ENCODE measurements at places on chromosomes 13 and 19. TPM values are rescaled to one million over a fixed set of nuclear protein-coding genes. Genes with fewer than 3 reads are reported as not detected.

The PALM3 gene
- total RNA-seq: 0.38 TPM

The LONP1 gene
- 71.2 TPM for total RNA-seq

The MEGF8 gene
- total RNA-seq: 19.6 TPM

The ZNF599 gene
- total RNA-seq: 12.2 TPM

The GPX4 gene
- 363 TPM for total RNA-seq

The TEAD2 gene
- total RNA-seq: 39.4 TPM

The ZNF132 gene
- total RNA-seq: 5.7 TPM

GRCh38 chr13:101942535-101943157 lies 459.2 kb downstream of the FGF14 start:
- no peak for DNase-seq

DNA sequence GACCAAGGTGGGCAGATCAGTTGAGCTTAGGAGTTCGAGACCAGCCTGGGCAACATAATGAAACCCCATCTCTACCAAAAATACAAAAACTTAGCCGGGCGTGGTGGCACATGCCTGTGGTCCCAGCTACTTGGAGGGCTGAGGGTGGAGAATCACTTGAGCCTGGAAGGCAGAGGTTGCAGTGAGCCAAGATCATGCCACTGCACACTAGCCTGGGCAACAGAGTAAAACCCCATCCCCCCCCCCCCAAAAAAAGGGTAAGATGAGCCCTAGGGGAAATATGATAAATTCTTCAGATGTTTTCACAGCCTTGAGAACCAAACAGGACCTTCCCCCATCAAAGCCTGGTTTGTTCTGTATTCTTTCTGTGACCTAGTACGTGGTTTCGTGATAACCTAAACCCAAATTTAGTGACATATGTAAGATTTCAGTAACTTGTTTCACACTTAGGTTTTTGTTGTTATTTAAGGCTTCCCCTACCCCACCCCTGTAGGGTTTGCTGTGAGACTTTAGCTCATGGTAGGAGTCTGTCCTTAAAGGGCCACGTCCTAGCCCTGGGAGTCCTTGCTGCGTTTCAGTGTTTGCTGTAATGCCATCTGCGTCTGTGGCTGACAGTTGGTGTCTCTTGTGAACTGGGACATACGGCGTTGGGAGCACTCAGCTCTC lies 49.6 kb downstream of the MYO9B start:
- DNase-seq: no peak

GRCh38 chr13:26050568-26051230 lies 1.1 kb downstream of the SHISA2 start:
- DNase-seq: peak; percentile 66

DNA sequence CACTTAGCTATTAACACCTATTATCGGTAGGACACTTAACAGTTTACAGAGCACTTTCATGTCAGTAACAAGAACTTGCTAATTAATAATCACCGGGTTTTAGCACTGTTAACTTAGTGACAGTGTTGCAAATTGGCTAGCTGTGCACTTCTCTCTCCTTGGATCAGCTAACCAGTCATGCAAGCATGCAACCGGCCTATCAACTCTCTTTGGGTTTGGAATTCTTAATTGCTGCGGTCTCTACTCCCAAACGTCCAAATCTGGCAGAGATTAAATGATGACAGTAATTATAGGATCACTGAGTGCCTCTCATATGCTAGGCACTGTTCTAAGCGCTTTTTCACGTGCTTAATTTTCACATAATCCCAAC lies 1.2 kb downstream of the EPS15L1 start:
- DNase-seq: no peak

DNA sequence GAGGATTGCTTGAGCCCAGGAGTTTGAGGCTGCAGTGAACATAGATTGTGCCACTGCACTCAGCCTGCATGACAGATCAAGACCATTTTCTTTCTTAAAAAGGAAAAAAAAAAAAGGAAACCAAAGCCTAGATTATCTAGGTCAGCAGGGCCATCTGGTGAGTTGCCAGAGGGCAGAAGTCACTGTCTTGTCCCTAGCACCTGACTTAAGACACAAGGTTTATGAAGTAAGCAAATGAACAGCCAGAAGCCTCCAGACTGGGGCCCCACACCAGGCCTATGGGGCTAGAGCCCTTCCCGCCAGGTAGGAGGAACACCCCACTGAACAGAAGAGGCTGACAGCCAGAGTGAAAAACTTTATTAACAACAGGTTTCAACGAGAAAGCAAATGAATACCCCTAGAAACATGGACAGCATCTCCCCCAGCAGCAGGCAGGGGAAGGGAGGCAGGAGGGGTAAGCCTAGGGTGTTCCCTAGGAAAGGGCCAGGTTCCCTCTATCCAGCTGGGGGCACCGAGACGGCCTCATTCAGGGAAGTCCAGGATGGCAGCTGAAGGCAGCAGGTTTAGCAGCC lies 1.2 kb downstream of the WDR83 start:
- no peak for DNase-seq

GRCh38 chr19:13069415-13070359 lies 33.0 kb downstream of the LYL1 start:
- no peak for DNase-seq

- no peak for DNase-seq
Measured at GRCh38 chr13:113145911-113146598, 12.4 kb upstream of the PROZ start.

DNA sequence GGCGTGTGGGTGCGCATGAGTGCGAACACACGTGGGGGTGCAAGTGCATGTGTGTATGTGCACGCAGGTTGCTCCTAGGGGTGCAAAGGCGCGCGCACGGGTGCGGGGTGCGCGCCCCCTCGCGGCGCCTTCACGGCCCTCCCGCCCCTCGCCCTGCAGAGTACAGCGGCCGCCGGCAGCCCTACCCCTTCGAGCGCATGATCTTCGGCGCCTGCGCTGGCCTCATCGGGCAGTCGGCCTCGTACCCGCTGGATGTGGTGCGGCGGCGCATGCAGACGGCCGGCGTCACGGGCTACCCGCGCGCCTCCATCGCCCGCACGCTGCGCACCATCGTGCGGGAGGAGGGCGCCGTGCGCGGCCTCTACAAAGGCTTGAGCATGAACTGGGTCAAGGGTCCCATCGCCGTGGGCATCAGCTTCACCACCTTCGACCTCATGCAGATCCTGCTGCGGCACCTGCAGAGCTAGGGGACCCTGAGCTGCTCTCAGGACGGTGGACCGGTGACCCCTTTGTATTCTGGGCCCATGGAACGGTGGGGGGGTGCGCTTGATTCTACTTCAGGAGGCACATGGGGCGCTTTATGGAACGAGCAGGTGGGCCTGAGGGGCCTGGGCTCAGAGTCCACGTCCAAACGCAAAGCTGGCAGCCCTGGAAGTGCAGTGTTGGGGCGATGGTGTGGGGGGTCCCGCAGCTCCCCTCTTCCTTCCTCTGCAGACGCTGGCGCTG lies 27.7 kb downstream of the TMEM161A start:
- DNase-seq: no peak

GRCh38 chr13:60258349-60258748 lies 94.6 kb upstream of the DIAPH3 start:
- no peak for DNase-seq

DNA sequence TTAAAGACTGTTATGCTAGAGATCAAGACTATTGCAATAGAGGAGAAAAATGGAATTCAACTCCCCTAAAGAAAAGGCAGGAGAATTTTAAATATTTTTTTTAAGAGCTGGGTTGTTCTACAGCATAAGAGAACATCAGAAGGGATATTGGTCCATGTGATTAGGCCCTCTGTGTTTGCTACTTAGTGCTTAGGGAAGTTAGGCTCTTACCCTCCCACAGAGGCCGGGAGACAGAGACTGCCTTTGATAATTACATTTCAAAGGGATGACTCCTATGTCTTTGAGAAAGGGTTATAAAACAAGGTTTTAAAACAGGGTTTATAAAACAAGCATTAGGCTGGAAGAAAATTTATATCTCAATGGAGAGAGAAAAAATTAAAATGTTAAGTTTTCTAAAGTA lies 1248.1 kb upstream of the PCDH20 start:
- no peak for DNase-seq

- peak; percentile 46 for DNase-seq
Measured at GRCh38 chr13:40975441-40975840, 43.7 kb downstream of the ELF1 start.

- peak; percentile 57 for DNase-seq
Measured at GRCh38 chr19:28737021-28737895, 475.7 kb downstream of the UQCRFS1 start.

DNA sequence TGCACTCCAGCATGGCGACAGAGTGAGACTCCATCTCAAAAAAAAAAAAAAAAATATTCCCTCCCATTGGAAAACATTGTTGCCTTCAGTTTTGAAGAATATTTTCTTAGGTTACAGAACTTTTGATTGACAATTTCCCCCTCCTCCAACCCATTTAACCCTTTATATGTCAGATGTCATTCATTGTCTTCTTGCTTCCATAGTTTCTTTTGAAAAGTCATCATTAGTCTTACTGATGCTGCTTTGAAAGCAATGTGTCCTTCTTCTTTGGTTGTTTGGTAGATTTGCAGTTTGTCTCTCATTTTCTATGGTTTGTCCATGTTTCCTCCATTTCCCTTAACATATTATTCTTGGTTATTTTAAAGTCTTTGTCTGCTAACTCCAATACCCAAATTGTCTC lies 25.4 kb downstream of the ZNF558 start:
- DNase-seq: no peak

DNA sequence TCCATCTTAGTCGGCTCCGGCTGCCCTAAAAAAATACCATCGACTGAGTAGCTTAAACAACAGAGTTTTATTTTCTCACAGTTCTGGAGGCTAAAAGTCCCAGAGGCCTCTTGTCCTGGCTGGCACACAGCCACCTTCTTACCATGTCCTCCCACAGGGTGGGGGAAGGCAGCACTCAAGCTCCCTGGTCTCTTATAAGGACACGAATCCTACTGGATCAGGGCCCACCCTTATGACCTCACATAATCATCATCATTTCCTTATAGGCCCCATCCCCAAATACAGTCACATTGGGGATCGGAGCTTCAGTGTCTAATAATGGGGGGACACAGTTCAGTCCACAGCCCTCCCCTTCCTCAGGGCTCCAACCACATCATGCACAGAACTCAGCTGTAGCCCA lies 2.6 kb upstream of the TUBA3C start:
- no peak for DNase-seq

Measured in LHCN-M2 (cell line).